Ovary (tissue), 10 donors: ENCODE measurements at places on chromosomes 5 and 9.

DNA sequence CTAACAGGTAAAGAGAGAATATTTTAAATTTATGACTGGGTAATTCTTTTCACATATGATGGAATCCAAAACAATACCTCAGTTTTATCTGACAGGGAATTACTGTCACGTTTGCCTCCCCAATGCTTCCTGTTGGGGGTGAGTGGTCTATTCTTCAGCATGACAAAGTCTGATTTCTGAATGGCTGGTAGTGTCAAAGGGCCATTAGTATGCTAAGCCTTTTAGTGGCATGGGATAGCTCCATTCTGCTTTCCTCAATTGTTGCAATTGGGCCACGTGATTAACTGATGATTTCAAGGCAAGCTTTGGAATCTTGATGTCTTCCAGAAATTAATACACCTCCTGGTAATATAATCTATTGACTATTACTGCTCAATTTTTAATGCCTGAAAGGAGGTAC lies 14.7 kb upstream of the NDUFS4 start:
- H3K27ac ChIP-seq: no peak overlapping the region
- H3K4me3 ChIP-seq: no peak overlapping the region
- no peak for DNase-seq
- peaks cover 4% of the 10 kb centered on the region for H3K27me3 ChIP-seq
- no peaks in the 10 kb centered on the region for H3K4me1 ChIP-seq

GRCh38 chr5:59711310-59711709 lies 182.2 kb downstream of the PDE4D start:
- no peaks in the 10 kb centered on the region for H3K4me1 ChIP-seq
- no peaks in the 10 kb centered on the region for H3K27me3 ChIP-seq
- no peak overlapping the region for H3K4me3 ChIP-seq

- H3K4me1 ChIP-seq: peaks cover 2% of the 10 kb centered on the region
- DNase-seq: no peak
These were observed 15.2 kb downstream of the TRAF1 start for GRCh38 chr9:120911295-120911837.

- no peak for DNase-seq
- no peak overlapping the region for H3K27ac ChIP-seq
- no peak overlapping the region for H3K4me3 ChIP-seq
- no peaks in the 10 kb centered on the region for H3K27me3 ChIP-seq
- H3K4me1 ChIP-seq: no peaks in the 10 kb centered on the region
These were observed 174.1 kb downstream of the PRELID2 start for GRCh38 chr5:145660897-145661640.

DNA sequence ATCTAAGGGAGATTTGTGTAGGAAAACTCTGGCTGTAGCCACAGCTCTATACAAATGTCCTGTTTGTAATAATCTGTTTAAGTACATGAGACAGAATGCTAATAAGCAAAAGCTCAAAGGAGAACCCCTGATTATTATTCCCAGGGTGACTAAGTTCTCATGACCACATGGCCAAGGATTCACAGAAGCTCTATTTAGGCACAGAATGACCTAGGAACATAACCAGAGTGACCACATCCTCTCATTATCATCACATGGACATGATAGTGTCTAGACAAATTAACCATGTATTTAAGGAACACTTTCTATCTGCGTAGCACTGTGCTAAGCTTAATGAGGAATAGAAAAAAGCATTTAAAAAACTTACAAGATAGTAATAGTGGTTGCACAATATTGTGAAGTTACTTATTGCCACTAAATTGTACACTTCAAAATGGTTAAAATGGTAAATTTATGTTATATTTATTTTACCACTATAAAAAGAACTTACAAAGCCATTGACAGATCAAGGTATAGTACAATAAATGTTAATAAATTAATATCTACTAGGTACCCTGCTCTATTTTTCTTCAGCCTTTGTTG lies 56.3 kb downstream of the STX17 start:
- no peaks in the 10 kb centered on the region for H3K27me3 ChIP-seq
- H3K36me3 ChIP-seq: no peaks in the 10 kb centered on the region
- H3K27ac ChIP-seq: no peak overlapping the region
- H3K4me3 ChIP-seq: no peak overlapping the region
- no peaks in the 10 kb centered on the region for H3K4me1 ChIP-seq
- DNase-seq: no peak

- H3K4me3 ChIP-seq: no peak overlapping the region
- H3K27ac ChIP-seq: no peak overlapping the region
- no peaks in the 10 kb centered on the region for H3K36me3 ChIP-seq
- H3K4me1 ChIP-seq: no peaks in the 10 kb centered on the region
- no peak for DNase-seq
These were observed 75.7 kb downstream of the TMC1 start for GRCh38 chr9:72597181-72597517.

GRCh38 chr5:31194468-31194813 lies 955 bp downstream of the CDH6 start:
- H3K27ac ChIP-seq: no peak overlapping the region
- no peaks in the 10 kb centered on the region for H3K4me1 ChIP-seq
- H3K27me3 ChIP-seq: no peaks in the 10 kb centered on the region
- DNase-seq: no peak
- H3K4me3 ChIP-seq: peak overlapping the region; percentile 32

DNA sequence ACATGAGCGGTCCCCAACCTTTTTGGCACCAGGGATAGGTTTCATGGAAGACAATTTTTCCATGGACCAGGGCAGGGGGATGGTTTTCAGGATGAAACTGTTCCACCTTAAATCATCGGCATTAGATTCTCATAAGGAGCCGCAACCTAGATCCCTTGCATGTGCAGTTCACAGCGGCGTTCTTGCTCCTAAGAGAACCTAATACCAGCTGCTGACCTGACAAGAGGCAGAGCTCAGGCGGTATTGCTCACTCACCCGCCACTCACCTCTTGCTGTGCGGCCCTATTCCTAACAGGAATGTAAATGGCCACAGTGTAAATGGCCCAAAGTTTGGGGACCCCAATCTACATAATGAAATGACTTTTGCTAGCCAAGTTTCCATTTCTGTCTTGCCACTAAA lies 3.1 kb upstream of the PLIN2 start:
- no peaks in the 10 kb centered on the region for H3K27me3 ChIP-seq
- no peaks in the 10 kb centered on the region for H3K36me3 ChIP-seq
- no peak overlapping the region for H3K27ac ChIP-seq
- peaks cover 2% of the 10 kb centered on the region for H3K4me1 ChIP-seq

GRCh38 chr5:39648085-39648847 lies 223.5 kb upstream of the DAB2 start:
- no peaks in the 10 kb centered on the region for H3K4me1 ChIP-seq
- H3K4me3 ChIP-seq: no peak overlapping the region
- no peaks in the 10 kb centered on the region for H3K36me3 ChIP-seq
- no peak overlapping the region for H3K27ac ChIP-seq
- DNase-seq: no peak

GRCh38 chr5:151682240-151682639 lies 4.5 kb downstream of the SPARC start:
- H3K36me3 ChIP-seq: no peaks in the 10 kb centered on the region
- H3K4me1 ChIP-seq: peaks cover 48% of the 10 kb centered on the region
- H3K27me3 ChIP-seq: no peaks in the 10 kb centered on the region
- H3K4me3 ChIP-seq: no peak overlapping the region
- H3K27ac ChIP-seq: peak overlapping the region; percentile 57
- DNase-seq: no peak

DNA sequence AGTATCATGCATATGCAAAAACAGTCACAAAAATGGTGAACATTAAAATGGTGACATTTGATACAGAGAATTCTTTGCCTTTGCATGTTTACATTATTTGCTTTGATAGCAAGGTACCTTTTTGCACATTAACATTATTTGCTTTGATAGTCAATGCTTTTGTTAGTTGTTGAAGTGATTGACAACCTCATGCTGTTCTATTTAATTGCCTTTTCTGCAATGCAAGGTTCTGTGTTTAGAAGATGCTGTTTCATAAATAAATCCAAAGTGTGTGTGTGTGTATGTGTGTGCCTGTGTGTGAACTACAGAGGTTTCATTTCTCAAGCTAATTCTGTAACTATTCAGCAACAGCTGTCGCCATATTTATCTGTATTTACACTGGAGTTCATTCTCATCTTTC lies 668.7 kb downstream of the NR2F1-AS1 start:
- H3K36me3 ChIP-seq: no peaks in the 10 kb centered on the region
- peaks cover 11% of the 10 kb centered on the region for H3K4me1 ChIP-seq
- DNase-seq: no peak
- no peak overlapping the region for H3K4me3 ChIP-seq
- no peaks in the 10 kb centered on the region for H3K27me3 ChIP-seq

- no peak overlapping the region for H3K4me3 ChIP-seq
- H3K36me3 ChIP-seq: no peaks in the 10 kb centered on the region
- no peak overlapping the region for H3K27ac ChIP-seq
- no peak for DNase-seq
These were observed 286.6 kb upstream of the IZUMO3 start for GRCh38 chr9:24832307-24832706.

DNA sequence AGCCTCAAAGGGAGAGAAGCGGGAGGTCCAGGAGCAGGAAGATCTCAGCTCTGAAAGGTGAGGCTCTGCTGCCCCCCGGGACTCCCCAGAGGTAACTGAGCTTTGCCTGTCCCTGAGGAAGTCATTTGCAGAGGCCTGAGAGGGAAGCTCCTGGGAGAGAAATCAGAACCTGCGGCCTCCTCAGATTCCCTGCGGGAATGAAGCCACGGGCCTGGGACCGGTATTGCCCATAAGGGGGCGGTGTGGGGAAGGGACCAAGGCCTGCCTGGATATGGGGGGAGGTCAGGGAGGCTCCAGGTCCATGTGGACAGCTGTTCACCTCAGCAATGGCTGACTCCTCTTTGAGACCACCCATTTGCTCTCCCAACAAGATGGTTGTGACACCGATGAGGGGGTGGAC lies 1.3 kb downstream of the SPATA31E1 start:
- H3K4me1 ChIP-seq: no peaks in the 10 kb centered on the region
- no peaks in the 10 kb centered on the region for H3K27me3 ChIP-seq
- no peak overlapping the region for H3K4me3 ChIP-seq
- H3K27ac ChIP-seq: no peak overlapping the region
- DNase-seq: no peak

- no peaks in the 10 kb centered on the region for H3K36me3 ChIP-seq
- no peaks in the 10 kb centered on the region for H3K27me3 ChIP-seq
- H3K4me1 ChIP-seq: no peaks in the 10 kb centered on the region
- DNase-seq: no peak
- no peak overlapping the region for H3K27ac ChIP-seq
- H3K4me3 ChIP-seq: no peak overlapping the region
These were observed 49.6 kb downstream of the BARX1 start for GRCh38 chr9:93905473-93906133.

DNA sequence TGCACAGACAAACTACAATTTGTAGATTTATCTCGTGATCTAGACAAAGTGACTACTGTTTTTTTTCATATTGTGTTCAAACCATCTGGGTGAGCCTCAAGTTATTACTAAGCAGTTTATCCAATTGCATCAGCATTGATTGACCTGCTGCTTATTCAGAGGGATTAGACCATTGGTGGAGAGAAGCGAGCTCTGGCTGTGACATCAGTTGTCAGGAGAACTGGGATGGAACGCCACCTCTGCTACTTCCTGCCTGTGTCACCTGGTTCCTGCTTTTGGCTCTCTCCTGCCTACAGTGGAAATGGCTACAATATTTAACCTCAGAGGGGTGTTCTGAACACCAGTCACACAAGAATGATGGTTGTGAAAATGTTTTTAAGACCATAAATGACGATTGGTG lies 12.1 kb downstream of the NR4A3 start:
- H3K4me1 ChIP-seq: no peaks in the 10 kb centered on the region
- no peak overlapping the region for H3K27ac ChIP-seq
- no peak overlapping the region for H3K4me3 ChIP-seq
- no peaks in the 10 kb centered on the region for H3K27me3 ChIP-seq
- DNase-seq: no peak
- H3K36me3 ChIP-seq: no peaks in the 10 kb centered on the region

GRCh38 chr9:135907006-135907430 lies 328 bp downstream of the CAMSAP1 start:
- no peaks in the 10 kb centered on the region for H3K27me3 ChIP-seq
- H3K4me3 ChIP-seq: peak overlapping the region; percentile 67
- H3K36me3 ChIP-seq: no peaks in the 10 kb centered on the region
- H3K4me1 ChIP-seq: peaks cover 18% of the 10 kb centered on the region
- H3K27ac ChIP-seq: no peak overlapping the region
- no peak for DNase-seq

DNA sequence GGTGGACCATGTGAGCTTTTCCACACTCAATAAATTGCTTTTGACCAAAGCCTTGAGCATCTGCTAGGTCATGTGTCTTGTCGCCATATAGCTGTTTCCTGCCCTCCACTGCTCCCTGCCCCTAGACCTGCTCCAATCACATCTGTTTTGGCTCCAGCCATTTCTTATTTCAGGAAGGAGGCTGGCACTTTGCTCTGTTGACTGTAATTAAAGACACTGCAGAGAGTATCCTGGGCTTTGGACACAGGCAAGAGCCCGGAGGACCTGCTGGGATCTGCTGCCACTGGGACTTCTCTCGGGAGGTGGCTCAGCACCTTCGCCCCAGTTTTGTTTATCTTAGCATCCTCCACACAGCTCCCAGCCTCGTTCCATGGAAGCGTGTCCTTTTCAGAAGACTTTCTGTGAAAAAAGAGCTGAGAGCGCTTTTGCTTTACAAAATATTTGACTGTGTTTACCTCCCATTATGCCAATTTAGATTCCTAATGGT lies 153.2 kb downstream of the MED10 start:
- no peak overlapping the region for H3K27ac ChIP-seq
- no peak for DNase-seq
- no peaks in the 10 kb centered on the region for H3K36me3 ChIP-seq
- H3K27me3 ChIP-seq: no peaks in the 10 kb centered on the region
- H3K4me3 ChIP-seq: no peak overlapping the region

GRCh38 chr9:137865581-137866145 lies 11.9 kb upstream of the CACNA1B start:
- H3K4me1 ChIP-seq: no peaks in the 10 kb centered on the region
- no peak overlapping the region for H3K27ac ChIP-seq
- no peak overlapping the region for H3K4me3 ChIP-seq
- no peak for DNase-seq

DNA sequence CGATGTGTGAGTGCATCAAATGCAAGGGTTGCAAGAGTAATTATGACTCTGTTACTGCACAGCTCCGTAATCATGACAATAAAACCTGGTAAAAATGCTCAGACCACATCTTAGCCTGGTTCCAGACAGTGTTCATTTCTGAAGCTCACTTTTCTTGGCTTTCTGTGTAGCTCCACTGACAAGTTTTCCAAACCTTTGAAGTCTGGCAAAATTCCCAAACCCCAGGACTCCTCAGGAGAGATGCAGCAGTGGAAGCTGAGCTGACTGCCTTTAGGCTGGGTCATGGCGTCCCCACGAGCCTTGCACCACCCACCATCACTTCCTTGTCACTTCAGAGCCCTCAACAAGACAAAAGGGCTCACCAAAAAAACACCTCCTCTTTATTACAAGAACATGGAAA lies 131.6 kb upstream of the TAS2R1 start:
- H3K27ac ChIP-seq: no peak overlapping the region
- H3K4me3 ChIP-seq: no peak overlapping the region
- no peaks in the 10 kb centered on the region for H3K4me1 ChIP-seq
- no peak for DNase-seq
- H3K36me3 ChIP-seq: no peaks in the 10 kb centered on the region
- H3K27me3 ChIP-seq: no peaks in the 10 kb centered on the region
